CD4-positive, alpha-beta T cell treated with Interleukin-17A for 4 hours (primary cell): ENCODE measurements at places on chromosomes 6 and 20.
A peak's percentile ranks its signal among the peaks of the same experiment; 100 is the strongest.

- DNase-seq = no peak
Measured at GRCh38 chr6:148085631-148086331, 256.9 kb upstream of the SASH1 start.

DNA sequence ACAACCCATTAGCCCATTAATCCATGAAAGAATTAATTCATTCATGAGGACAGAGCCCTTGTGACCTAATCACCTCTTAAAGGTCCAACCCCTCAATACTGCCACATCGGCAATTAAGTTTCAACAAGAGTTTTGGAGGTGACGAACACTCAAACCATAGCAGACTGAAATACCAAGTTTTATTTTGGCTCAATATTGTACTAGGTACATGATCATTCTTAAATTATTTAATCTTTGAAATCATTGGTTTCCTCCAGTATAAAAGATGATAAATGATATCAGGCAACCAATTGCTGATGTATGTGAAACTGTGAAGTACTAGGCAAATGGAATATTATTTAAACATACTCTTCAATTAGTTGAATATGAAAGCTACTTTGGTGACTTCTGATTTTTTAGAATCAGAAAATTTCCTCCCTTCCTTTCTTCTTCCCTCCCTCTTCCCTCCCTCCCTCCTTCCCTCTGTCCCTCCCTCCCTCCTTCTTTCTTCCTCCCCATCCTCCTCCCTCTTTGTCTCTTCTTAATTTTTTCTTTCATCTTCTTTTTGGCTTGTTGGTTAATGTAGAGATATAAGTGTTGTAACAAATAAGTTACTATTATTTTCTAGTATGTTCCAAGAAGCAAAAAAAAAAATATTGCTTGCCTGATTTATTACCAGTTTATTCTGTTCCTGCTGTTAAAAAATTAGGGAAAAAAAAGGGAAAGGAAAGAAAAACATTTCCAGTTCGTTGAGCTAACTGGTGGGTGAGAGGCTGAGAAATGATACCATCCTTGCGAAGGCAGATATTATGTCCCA, 233.9 kb upstream of the ZNF217 start:
- DNase-seq = no peak

GRCh38 chr6:7243179-7243981, 69.6 kb downstream of the SSR1 start:
- peak; percentile 56 for DNase-seq

DNA sequence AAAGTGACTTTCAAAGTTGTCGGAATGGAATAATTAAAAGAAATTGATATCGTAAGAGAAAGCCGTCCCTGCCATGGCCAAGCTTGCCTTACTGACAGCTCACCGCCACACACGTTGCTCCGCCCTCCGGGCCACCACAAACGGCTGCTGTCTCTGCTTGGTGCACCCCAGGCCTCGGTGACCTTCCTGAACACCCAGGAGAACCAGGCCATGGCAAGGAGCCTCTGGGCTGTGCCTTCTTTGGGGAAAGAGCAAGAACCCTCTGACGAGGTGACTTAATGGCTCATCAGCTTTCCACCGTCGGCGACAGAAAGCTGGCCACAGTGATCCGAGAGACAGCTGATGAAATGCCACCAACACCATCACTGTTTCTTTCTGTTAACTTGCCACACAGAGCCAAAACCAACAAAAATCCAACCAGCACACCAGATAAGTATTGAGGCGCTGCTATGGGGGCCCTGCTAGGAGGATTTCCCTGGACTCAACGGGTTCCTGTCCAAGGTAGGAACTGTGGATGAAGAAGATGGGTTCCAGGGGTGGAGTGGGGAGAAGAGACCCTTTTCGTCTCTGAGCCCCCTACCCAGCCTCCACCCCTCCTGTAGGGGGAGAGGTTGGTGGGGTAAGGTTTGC, 61.4 kb downstream of the NPEPL1 start:
- no peak for DNase-seq

DNA sequence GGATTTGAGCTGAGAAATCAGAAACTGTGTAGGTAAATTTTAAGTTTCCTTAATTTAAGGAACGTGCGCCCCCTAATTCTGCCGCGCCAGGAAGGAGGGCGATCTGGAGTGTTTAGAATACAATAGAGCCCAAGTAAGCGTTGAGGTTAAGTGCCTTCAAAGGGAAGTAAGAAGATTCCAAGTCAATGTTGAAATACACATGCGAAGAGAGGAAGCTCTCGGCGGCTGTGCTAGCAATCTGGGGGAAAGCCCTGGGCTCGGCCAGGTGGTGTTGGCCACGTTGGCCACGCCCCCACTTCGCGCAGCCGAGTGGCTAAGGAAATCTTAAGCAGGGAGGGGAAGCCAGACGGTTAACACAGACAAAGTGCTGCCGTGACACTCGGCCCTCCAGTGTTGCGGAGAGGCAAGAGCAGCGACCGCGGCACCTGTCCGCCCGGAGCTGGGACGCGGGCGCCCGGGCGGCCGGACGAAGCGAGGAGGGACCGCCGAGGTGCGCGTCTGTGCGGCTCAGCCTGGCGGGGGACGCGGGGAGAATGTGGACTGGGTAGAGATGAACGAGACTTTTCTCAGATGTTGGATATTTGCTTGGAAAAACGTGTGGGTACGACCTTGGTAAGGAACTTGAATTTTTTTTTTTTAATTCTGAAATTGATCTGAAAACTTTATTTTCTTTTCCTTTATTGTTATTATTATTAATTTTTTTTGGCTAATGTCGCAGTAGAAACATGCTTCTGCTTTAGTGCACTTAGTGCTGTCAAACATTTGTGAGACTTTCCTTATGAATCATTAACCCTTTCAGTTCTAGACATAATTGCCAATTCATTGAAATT, at the start of gene PRDM1:
TSS of gene PRDM1 (plus strand) at position 353 of the 830 bp plus-strand sequence. CDS start at position 571, 218 bp downstream.
- peak; percentile 81 for DNase-seq

DNA sequence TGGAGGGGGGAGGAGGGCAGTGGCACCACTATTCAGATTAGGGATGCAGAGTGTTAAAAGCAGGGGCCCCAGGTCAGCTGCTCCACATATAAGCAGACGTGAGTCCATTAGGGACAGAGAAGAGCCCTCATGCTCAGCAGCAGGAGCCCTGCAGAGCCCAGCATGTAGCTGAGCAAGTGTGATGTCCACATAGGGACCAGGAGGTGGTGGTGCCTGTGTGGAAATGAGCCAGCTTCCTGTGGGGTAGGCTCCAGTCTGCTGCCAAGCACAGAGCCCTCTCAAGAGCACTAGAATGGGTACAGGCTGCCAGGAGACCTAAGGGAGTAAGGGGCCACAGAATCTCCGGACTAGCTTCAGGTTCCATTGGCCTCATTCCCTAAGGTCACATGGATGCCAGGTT, 57.9 kb upstream of the MLN start:
- no peak for DNase-seq

- no peak for DNase-seq
Measured at GRCh38 chr6:41315203-41315602, 20.2 kb upstream of the NCR2 start.

DNA sequence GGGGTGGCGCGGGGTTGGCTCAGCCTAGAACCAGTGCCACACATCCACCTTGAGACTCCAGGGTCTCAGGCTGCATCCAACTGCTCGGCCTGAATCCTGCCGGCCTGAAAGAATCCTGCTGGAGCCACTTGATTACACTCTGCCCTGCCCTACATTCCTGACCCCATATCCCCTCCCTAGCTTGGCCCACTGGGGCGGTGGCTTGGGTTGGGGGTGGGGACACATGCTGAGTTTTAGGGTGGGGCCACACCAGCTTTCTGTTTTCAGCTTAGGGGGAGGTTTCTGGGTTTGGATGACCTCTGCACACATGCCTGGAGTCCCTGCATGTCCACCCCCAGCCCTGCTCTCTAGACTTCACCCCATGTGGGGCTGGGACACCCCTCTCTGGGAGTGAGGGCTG, 6.8 kb downstream of the ITPR3 start:
- no peak for DNase-seq

GRCh38 chr20:24954566-24954965, 5.5 kb downstream of the CST7 start:
- DNase-seq = no peak

DNA sequence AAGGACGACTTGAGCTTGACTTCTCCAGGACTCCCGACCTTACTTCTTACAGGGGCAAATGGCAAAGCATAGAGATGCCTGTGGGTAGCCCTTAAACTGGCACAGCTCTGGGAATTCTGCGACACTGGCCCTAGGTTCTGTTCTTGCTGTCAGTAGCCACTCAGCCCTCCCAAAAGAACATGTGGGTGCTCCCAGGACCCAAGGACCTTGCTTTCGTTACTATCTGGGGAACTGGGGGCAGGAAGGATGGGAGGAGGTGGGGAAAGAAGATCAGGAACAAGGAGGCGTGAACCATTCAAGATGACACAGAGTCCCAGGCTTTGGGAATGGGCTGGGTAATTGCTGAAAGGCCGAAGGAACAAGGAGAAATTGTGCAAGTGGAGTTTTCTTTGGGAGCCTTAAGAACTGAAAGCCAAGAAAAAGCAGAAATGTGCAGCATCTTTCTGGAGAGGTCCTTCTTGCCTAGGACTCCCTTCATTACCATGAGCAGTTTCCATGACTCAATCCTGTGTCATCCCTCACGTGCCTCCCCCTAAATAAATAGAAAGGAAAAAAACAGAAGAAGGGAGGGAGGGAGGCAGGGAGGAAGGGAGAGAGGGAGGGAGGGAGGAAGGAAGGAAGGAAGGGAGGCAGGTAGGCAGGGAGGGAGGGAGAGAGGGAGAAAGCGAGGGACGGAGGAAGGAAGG, 284.6 kb upstream of the FOXQ1 start:
- DNase-seq = no peak

- DNase-seq = no peak
Measured at GRCh38 chr6:148595550-148595949, 151.3 kb upstream of the UST start.

- DNase-seq = no peak
Measured at GRCh38 chr6:12318749-12319148, 28.6 kb downstream of the EDN1 start.

- no peak for DNase-seq
Measured at GRCh38 chr6:36698196-36698595, 570 bp downstream of the RAB44 start.

- DNase-seq = no peak
Measured at GRCh38 chr6:157542414-157543160, 161.6 kb downstream of the ZDHHC14 start.

- DNase-seq = no peak
Measured at GRCh38 chr6:122028933-122029522, 370.4 kb upstream of the HSF2 start.

- DNase-seq = no peak
Measured at GRCh38 chr6:135796643-135797305, 54.7 kb upstream of the PDE7B start.

GRCh38 chr20:1186367-1186991, 1.7 kb upstream of the TMEM74B start:
- DNase-seq = no peak

- DNase-seq = no peak
Measured at GRCh38 chr6:7637533-7637932, 47.5 kb downstream of the SNRNP48 start.

DNA sequence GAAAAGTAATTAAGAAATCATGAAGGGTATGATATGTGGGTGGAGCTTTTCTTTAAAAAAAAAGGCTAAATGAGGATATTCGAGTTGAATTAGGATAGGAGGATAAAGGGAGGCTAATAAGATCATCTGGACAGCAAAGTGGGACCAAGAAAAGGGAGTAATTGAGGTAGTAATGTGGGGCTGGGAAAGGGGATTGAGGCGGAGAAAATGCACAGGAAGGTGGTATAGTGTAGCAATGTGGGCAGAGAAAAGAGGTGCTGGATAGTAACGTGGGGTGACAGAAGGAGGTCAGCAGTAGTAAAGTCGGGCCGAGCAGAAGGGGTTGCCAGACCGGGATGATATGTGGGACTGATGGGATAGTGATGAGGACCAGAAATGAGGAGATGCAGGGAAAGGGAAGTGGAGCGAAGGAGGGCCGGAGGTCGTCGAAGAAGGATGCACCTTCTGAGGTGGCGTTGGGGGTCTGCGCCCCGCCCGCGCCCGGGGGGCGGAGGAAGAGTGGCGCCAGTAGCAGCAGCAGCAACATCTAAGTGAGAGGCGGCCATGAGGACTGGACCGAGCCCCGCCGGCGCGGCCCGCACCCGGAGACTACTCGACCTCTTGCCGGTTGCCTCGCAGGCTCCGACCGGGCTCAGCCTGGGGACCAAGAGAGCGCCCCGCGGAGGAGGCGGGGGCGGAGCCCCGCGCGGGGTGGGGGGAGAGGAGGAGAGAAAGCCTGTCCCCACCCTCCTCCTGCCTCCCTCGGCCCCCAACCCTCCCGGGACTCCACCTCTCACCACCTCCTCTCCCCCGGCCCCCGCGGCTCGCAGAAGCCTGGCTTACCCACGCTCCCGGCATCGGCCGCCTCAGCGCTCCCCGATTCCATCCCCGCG, 887 bp downstream of the GABBR1 start:
- peak; percentile 83 for DNase-seq
